ENCODE measurements at places on chromosomes 2 and 18. TPM values are rescaled to one million over a fixed set of nuclear protein-coding genes. Genes with fewer than 3 reads are reported as not detected.

- peaks cover 17% of the 10 kb centered on the region for H3K27me3 ChIP-seq
- peak; percentile 21 for DNase-seq
- no peak overlapping the region for H3K27ac ChIP-seq
- no peaks in the 10 kb centered on the region for H3K36me3 ChIP-seq
- no peaks in the 10 kb centered on the region for H3K4me1 ChIP-seq
- H3K4me3 ChIP-seq, result peak overlapping the region; percentile 52
These were observed 1.1 kb upstream of the BOLL start for GRCh38 chr2:197786010-197786877.

EFEMP1 gene
- total RNA-seq, result 54.2 TPM

DNA sequence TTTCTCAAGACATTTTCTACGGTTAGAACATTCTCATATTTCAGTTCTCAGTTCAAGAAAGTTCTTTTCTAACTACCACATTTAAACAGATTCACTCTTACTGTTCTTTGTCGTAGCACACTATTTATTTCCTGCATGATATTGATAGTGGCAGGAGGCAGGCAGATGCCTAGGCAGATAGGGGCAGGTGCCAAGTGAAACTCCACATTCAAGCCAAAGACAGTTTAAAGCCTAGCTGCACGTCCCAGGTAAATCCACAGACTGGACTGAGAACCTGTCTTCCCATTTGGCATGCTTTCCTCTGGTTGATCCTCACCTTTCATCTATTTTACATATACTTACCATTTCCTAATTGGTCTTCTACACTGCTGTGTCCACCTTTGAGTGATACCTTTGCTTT lies 359.3 kb downstream of the TMX3 start:
- no peaks in the 10 kb centered on the region for H3K4me1 ChIP-seq
- H3K36me3 ChIP-seq, result no peaks in the 10 kb centered on the region
- H3K27ac ChIP-seq, result no peak overlapping the region
- H3K27me3 ChIP-seq, result no peaks in the 10 kb centered on the region
- no peak for DNase-seq
- H3K4me3 ChIP-seq, result no peak overlapping the region

CDH19 gene
- total RNA-seq, result 51.7 TPM

GRCh38 chr2:202933958-202934357 lies 21.9 kb downstream of the CARF start:
- H3K4me1 ChIP-seq, result no peaks in the 10 kb centered on the region
- H3K27ac ChIP-seq, result no peak overlapping the region
- no peak overlapping the region for H3K4me3 ChIP-seq
- H3K36me3 ChIP-seq, result peaks cover 33% of the 10 kb centered on the region
- no peak for DNase-seq

- H3K36me3 ChIP-seq, result no peaks in the 10 kb centered on the region
- no peaks in the 10 kb centered on the region for H3K27me3 ChIP-seq
- H3K4me3 ChIP-seq, result no peak overlapping the region
- no peak for DNase-seq
- no peak overlapping the region for H3K27ac ChIP-seq
These were observed 44.0 kb upstream of the CHMP1B start for GRCh38 chr18:11807233-11807632.

DNA sequence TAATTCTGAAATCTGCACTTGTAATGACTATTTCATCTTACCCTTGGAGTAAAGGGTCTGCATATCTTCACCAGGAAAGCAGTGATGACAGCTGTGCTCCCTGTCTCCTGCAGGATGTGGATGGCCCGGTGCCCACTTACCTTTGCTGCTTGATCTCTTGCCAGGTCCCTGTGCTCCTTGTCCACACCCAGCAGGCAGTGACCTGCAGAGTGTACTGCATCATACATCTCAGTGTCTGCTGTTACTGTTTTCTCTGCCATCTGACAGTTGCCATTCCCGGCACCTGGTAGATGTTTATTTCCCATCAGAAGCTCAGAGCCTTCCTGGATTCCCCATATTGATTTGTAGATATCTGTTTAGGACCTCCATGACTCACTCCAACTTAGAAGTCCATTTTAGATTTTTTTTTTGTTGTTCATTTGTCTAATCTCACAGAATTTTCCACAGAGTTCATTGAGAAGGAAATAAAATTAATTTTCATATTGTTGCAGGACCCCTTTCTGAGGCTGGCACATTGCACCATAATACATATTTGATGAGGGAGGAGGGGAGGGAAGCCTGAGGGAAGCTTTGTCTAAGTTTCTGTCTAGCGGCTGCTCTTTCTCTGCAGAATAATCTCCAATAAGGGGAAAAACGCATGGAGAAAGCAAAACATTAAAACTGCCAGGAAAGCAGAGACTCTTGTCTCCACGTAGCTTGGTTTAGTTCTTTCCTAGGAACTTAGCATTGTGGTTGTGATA lies 697.5 kb upstream of the RAB6C start:
- no peak overlapping the region for H3K4me3 ChIP-seq
- H3K27ac ChIP-seq, result no peak overlapping the region
- H3K4me1 ChIP-seq, result no peaks in the 10 kb centered on the region

RNMT gene
- total RNA-seq, result 26.6 TPM

- peak overlapping the region; percentile 65 for H3K27ac ChIP-seq
- no peak overlapping the region for H3K4me3 ChIP-seq
- peak; percentile 85 for DNase-seq
- H3K4me1 ChIP-seq, result no peaks in the 10 kb centered on the region
- H3K27me3 ChIP-seq, result no peaks in the 10 kb centered on the region
These were observed 23.2 kb downstream of the ASB1 start for GRCh38 chr2:238449909-238450417.
